ENCODE measurements at places on chromosomes 4 and X. TPM values are rescaled to one million over a fixed set of nuclear protein-coding genes. Genes with fewer than 3 reads are reported as not detected.

The ADGRA3 gene
- 41.0 TPM for total RNA-seq

The ARFIP1 gene
- 16.6 TPM for total RNA-seq

The IL9R gene
- 64.9 TPM for total RNA-seq

The SSX4 gene
- total RNA-seq: not detected

The SHOX gene
- not detected for total RNA-seq

The GAGE12E gene
- not detected for total RNA-seq

The P2RY10 gene
- total RNA-seq: 55.6 TPM

The UGT8 gene
- 0.07 TPM for total RNA-seq

The LAS1L gene
- total RNA-seq: 55.9 TPM

The CYLC1 gene
- not detected for total RNA-seq

The SPOCK3 gene
- total RNA-seq: not detected
